ENCODE measurements at places on chromosomes 4 and X.
A peak's percentile ranks its signal among the peaks of the same experiment; 100 is the strongest.

DNA sequence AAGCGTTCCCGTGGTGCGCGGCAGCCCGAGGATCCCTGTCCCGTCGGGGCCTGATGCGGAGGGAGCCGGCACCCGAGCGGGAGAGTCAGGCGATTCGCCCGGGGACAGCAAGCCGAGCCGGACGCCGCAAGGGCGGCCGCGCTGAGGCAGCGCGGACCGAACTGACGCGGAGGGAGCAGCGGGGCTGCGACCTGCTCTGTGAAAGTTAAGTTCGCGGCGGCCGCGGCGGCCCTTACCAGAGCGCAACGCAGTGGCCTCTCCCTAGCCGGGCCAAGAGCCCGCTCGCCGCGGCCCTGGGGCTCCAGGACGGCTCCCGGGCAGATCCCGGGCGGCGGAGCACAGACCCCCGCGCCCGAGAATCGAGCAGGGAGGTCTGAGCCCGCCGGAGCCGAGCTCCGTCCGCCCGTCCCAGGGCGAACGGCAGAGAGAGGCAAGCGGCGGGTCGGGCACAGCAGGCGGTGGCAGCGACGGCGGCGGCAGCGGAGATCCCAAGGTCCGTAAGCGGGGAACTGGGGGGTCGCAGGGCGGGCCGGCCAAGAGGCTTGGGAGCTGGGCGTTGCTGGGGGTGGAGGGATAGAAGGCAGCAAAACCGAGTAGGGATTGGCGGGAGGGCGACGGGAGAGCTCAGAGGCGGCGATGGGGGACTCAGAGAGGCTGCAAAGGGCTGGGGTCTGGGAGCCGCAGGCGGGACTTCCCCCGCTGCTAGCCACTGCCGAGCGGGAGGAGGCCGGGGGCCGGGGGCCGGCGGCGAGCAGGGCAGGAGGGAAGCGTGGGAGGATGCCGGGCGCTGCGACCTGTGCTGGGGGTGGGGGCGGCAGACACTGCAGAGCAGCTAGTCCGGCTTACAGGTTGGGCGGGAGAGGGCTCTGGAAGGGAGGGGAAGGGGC is 1.0 kb downstream of the GPR50 start:
- DNase-seq = no peak

GRCh38 chr4:145098675-145099037 is 545 bp downstream of the ABCE1 start:
- DNase-seq = peak; percentile 76

DNA sequence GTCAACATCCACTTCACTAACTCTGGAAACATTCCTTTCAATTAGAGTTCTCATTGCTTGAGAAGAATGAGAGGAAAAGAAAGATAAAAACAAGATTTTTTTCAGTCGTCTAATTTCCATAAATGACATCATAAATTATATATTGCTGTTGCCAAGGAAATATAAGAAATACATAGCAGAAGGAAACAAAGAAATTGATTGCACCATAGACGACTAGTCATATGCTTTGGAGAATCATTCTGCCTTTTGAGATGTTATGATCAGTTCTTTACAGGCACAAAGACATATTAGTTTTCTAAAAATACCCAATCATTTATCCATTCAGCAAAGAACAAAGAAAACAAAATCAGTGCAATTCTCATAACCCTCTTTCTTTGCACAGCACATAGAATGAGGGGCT is 672 bp upstream of the C1QTNF7 start:
- DNase-seq = no peak

DNA sequence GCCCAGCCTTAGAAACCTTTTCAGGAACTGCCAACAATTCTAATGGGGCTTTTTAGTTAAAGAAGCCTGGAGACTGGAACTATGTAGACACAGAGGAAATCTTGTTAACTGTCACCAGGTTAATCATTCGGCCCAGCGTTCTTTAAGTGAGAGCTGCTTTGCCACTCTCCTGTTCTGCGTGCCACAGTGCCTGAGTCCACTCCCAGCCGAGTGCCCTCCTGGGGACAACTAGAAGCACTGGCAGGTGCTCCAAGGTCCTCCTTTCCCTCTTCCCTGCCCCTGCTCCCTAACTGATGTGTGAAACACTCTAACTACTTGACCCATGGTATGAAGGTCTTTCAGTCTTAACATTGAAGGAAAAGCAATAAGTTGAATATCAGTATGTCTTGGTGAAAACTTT is 151.2 kb upstream of the TLL1 start:
- no peak for DNase-seq

- DNase-seq = peak; percentile 88
Measured at GRCh38 chrX:39196192-39197102, 395.2 kb downstream of the MID1IP1 start.
